ENCODE measurements at places on chromosomes 12 and 14. TPM values are rescaled to one million over a fixed set of nuclear protein-coding genes. Genes with fewer than 3 reads are reported as not detected.
A peak's percentile ranks its signal among the peaks of the same experiment; 100 is the strongest.

DNA sequence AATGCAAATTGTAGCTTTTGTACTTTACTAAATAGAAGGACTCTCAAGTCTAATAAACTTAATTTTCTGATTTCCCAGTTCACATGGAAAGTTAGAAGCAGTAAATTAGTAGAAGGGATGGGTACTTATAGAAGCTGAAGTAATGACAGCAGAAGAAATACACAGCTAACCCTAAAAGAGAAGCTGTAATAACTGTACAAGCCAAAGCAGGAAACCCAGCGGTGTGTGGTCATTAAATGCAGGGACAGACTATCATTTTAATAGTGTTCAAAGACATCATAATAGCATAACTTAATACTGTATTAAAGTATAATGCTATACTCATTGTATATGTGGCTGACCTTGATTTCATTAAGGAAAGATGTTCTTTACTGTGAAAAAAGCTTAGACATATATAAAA lies 74.9 kb downstream of the PCNX1 start:
- H3K4me1 ChIP-seq, result peaks cover 10% of the 10 kb centered on the region
- no peak for DNase-seq
- no peaks in the 10 kb centered on the region for H3K27me3 ChIP-seq
- no peak overlapping the region for H3K4me3 ChIP-seq
- no peak overlapping the region for H3K27ac ChIP-seq
- H3K36me3 ChIP-seq, result no peaks in the 10 kb centered on the region

Gene NKX2-1
- total RNA-seq, result not detected

DNA sequence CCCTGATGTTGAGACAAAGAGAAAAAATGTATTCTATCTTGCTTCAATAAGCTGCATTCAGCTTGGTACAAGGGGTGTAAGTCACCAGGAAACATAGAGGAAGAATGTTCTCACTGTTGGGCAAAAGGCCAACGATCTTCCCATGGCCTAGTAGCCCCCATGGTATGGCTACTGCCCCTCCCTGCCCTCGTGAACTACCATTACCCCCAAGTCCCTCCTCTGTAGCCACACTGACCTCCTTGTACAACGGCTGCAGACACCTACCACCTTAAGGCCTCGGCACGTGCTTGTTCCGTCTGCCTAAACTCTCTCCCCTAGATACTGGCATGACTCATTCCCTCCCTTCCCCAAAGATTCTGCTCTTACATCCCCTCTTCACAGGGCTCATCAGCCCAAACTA lies 81.9 kb upstream of the ANO2 start:
- no peak overlapping the region for H3K27ac ChIP-seq
- no peak for DNase-seq
- H3K27me3 ChIP-seq, result no peaks in the 10 kb centered on the region
- no peak overlapping the region for H3K4me3 ChIP-seq
- no peaks in the 10 kb centered on the region for H3K4me1 ChIP-seq
- no peaks in the 10 kb centered on the region for H3K36me3 ChIP-seq

Gene KRT85
- total RNA-seq, result not detected

DNA sequence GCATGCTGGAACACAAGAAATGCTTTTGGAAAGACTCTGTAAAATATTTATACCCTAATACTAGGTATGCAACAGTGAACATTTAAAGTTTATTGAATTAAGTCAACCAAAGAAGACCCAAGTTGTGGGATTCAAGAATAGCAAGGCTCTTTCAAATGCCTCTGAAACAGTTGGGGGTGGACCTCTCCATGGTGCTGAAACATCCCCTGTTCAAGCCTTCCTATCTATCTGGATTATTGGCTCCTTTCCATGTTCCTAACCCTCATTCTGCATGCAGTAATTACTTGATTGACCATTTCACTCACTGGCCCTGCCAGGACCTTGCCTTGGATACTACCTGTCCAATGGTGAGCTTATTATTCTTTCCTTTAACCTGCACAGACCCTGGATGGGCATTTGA lies 349.7 kb downstream of the NRXN3 start:
- no peak for DNase-seq
- H3K27ac ChIP-seq, result no peak overlapping the region
- no peaks in the 10 kb centered on the region for H3K36me3 ChIP-seq

- H3K27ac ChIP-seq, result peak overlapping the region; percentile 96
- peaks cover 27% of the 10 kb centered on the region for H3K4me1 ChIP-seq
- H3K27me3 ChIP-seq, result no peaks in the 10 kb centered on the region
- H3K4me3 ChIP-seq, result peak overlapping the region; percentile 66
- H3K36me3 ChIP-seq, result peaks cover 55% of the 10 kb centered on the region
These were observed 1.1 kb downstream of the ATP5F1B start for GRCh38 chr12:56644654-56645053.

Gene MED6
- 25.0 TPM for total RNA-seq

GRCh38 chr12:105292705-105293104 lies 37.8 kb upstream of the C12orf75 start:
- no peak overlapping the region for H3K4me3 ChIP-seq
- H3K27ac ChIP-seq, result no peak overlapping the region
- no peaks in the 10 kb centered on the region for H3K4me1 ChIP-seq
- no peaks in the 10 kb centered on the region for H3K36me3 ChIP-seq

Gene ACSM4
- total RNA-seq, result not detected

GRCh38 chr12:113154351-113154973 lies 4.9 kb downstream of the CFAP73 start:
- DNase-seq, result no peak
- no peak overlapping the region for H3K4me3 ChIP-seq
- no peak overlapping the region for H3K27ac ChIP-seq
- H3K36me3 ChIP-seq, result peaks cover 21% of the 10 kb centered on the region
- peaks cover 53% of the 10 kb centered on the region for H3K27me3 ChIP-seq
- H3K4me1 ChIP-seq, result no peaks in the 10 kb centered on the region

DNA sequence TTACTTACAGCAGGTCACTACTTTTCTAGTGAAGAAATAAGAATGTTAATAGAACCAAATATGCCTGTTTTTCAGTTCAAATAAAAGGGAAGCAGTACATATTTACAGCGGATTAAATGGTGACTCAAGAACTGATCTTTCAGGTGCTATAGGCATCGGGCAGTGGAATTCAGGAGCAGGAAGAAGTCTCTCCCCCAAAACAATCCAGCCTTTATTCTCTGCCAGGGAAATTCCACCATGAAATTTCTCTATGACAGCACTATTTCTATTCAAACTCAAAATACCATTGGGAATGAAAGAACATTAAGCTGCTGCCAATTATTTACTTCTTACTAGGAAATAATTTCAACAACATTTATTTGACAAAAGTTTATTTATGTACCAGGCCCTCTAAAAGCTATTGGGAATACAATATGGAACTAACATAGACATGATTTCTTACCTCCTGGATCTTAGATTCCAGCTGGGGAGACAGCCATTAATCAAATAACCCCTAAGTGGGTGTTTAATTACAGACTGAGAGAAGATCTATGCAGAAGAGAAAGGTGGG lies 60.3 kb upstream of the KRR1 start:
- H3K4me1 ChIP-seq, result no peaks in the 10 kb centered on the region
- DNase-seq, result no peak
- no peak overlapping the region for H3K4me3 ChIP-seq
- no peaks in the 10 kb centered on the region for H3K36me3 ChIP-seq

GRCh38 chr12:105382771-105383622 lies 52.5 kb downstream of the C12orf75 start:
- H3K36me3 ChIP-seq, result no peaks in the 10 kb centered on the region
- peaks cover 8% of the 10 kb centered on the region for H3K4me1 ChIP-seq
- DNase-seq, result no peak
- no peaks in the 10 kb centered on the region for H3K27me3 ChIP-seq

Data from gastrocnemius medialis (tissue), 4 donors.